ENCODE measurements at places on chromosomes 3 and 15.

- no peak for DNase-seq
Measured at GRCh38 chr15:74060251-74060650, 22.1 kb downstream of the GOLGA6A start.

GRCh38 chr15:92883876-92884435 lies 16.2 kb upstream of the CHD2 start:
- no peak for DNase-seq

- DNase-seq, result no peak
Measured at GRCh38 chr3:106160396-106160795, 291.6 kb upstream of the CBLB start.

GRCh38 chr3:158260392-158260791 lies 150.5 kb downstream of the RSRC1 start:
- no peak for DNase-seq

- no peak for DNase-seq
Measured at GRCh38 chr3:124526601-124527000, 203.7 kb upstream of the UMPS start.

GRCh38 chr15:54119051-54119450 lies 140.8 kb downstream of the UNC13C start:
- no peak for DNase-seq

GRCh38 chr3:52256622-52257021 lies 11.1 kb downstream of the PPM1M start:
- no peak for DNase-seq

DNA sequence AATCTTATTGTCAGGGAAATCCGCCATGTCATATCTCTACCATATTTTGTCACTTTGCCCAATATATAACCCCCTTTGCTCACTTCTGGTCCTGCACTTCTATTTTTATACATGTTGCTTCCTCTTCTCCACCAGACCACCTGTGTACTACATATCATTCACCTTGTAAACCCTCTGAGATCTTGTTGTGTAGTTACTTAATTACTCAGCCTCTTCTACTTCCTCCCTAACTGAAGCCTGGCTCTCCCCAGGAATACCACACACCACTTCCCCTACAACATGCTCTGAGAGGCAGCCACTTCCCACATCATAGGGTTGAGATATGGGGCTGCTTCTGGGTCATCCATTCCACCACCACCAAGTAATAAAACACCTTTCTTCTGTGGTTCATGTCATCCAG lies 10.0 kb downstream of the HEXA start:
- no peak for DNase-seq

- DNase-seq, result no peak
Measured at GRCh38 chr3:127339928-127340861, 52.3 kb upstream of the PRR20G start.

DNA sequence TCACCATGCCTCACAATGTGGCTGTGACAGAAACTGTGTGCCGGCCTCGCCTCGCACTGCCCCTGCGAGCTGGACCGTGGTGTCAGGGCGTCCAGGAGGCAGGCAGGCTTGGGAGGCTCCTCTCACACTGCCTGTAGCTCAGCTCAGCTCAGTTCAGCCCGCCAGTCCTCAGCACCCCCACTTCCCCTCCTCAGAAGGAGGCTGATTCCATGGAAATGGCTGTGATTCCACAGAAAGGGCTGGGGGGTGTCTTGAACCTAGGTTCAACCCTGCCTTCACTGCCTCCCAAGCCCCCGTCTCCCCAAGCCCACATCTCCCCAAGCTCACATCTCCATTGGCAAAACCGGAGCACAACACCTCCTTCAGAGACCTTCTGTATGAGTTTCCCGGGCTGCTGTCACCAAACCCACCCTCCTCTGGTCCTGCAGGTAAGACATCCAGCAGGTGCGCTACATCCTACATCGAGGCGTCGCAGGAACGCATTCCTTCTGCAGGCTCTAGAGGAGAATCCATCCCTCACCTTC lies 94.0 kb downstream of the OCA2 start:
- DNase-seq, result no peak

- no peak for DNase-seq
Measured at GRCh38 chr3:23183731-23184130, 19.4 kb upstream of the UBE2E2 start.

GRCh38 chr3:152376351-152377183 lies 107.8 kb downstream of the MBNL1 start:
- no peak for DNase-seq

- DNase-seq, result no peak
Measured at GRCh38 chr15:73370151-73370550, 1.4 kb upstream of the HCN4 start.

- DNase-seq, result no peak
Measured at GRCh38 chr15:68360721-68361120, 71.2 kb downstream of the ITGA11 start.

DNA sequence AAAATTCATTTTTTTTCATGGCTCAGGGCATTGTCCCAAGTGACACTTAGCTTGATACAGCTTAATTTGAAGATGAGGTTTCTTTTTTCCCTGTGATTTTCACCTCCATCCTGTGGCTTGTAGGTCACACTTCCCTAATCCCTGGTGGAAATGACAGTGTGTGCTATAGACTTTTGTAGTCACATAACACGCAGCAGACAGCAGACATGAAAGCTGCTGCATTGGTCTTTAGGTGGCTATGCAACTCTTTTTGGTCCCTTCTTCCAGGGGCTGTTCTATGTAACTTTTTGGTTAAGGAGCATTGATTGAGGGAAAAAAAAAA lies 38.8 kb downstream of the TRAK1 start:
- no peak for DNase-seq

- DNase-seq, result peak; percentile 65
Measured at GRCh38 chr15:55993804-55994560, 570 bp upstream of the NEDD4 start.

DNA sequence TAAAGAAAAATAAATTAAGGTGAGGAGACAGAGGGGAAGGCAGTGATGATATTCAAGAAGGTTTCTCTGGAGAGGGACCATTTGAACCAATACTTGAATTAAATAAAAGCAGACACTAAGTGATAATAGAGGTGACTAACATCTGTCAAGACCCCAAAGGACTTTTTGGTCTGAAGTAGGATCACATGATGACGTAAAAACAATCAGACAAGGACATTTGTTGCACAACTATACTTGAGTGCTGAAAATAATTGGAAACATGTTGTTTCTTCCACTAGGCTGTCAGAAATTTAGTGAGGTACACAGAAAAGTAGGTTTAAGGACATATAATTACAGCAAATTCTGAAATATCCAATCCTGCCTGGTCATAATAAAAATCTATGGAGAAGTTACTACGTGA lies 179.5 kb downstream of the WNT5A start:
- DNase-seq, result no peak

GRCh38 chr15:52651868-52652267 lies 27.3 kb downstream of the ATOSA start:
- peak; percentile 62 for DNase-seq

GRCh38 chr3:68148447-68148846 lies 494.0 kb upstream of the SUCLG2 start:
- DNase-seq, result no peak

GRCh38 chr3:12334786-12335185 lies 45.9 kb downstream of the PPARG start:
- DNase-seq, result no peak

- no peak for DNase-seq
Measured at GRCh38 chr15:56254265-56254664, 10.6 kb upstream of the RFX7 start.

DNA sequence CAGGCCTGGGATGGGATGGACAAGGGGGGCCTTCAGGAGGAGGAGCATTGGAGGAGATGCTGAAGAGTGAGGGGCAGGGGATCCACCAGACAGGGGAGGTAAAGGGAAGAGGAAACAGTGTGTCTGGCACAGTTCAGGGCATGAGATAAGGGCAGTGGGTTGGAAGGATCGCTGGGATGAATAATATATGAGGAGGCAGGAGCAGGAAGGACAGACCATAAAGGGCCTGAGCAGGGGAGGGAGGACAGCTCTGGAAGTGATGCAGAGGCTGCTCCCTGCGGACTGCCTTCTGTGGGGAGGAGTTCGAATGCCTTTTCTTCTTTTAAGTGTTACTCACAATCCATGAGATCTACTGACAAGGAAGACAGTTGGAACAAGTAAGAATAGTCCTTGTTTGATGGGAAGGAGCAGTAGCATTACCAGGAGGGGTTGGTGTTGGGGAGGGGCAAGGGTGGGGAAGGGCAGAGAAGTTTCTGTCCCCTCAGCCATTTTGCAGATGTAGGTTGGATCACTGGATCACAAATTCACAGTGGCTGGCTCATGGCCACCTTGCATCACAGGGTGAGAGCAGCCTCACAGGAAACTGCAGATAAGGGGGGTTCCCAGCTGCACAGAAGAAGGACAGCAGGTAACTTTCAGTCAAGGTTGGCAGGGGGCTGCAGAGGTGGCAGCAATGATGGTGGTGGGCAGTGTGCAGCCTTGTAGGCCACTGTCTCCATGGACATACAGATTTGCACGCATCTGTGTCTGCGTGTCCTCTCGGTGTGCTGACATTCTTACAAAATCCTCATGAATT lies 91.9 kb upstream of the SNRPN start:
- no peak for DNase-seq

GRCh38 chr3:139307601-139308555 lies 35.9 kb upstream of the MRPS22 start:
- no peak for DNase-seq

- DNase-seq, result no peak
Measured at GRCh38 chr3:141933421-141934300, 57.2 kb downstream of the ATP1B3 start.

GRCh38 chr3:64541803-64542202 lies 146.0 kb downstream of the ADAMTS9 start:
- no peak for DNase-seq

DNA sequence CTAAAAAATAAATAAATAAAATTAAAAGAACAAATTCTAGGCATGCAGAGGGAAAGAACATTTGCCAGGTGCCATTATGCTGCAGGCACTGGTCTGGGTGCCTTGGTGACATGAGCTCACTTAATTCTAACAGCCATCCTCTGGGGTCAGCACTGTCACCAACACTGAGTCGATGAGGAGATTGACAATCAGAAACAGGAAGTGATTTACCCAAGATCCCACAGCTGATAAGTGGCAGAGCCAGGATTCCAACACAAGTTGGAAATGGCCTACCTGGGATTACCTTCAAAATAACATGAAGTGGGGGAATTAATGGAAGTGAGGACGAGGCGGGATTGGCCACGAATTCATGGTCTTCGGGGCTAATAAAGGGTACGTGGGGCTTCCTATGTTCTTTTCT lies 3.6 kb downstream of the PLIN1 start:
- DNase-seq, result no peak

GRCh38 chr15:51053571-51053970 lies 41.1 kb downstream of the TNFAIP8L3 start:
- no peak for DNase-seq

GRCh38 chr15:67021455-67021854 lies 43.9 kb upstream of the SMAD3 start:
- no peak for DNase-seq

DNA sequence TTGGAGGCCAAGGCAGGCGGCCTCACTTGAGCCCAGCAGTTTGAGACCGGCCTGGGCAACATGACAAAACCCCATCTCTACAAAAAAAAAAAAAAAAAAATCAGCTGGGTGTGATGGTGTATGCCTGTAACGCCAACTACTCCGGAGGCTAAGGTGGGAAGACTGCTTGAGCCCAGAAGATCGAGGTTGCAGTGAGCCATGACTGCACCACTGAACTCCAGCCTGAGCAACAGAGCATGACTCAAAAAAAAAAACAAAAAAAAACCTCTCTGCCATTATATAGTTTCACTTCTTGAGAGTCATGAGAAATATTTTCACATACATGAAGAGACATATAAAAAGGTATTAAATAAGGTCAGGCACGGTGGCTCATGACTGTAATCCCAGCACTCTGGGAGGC lies 45.9 kb upstream of the CP start:
- no peak for DNase-seq

DNA sequence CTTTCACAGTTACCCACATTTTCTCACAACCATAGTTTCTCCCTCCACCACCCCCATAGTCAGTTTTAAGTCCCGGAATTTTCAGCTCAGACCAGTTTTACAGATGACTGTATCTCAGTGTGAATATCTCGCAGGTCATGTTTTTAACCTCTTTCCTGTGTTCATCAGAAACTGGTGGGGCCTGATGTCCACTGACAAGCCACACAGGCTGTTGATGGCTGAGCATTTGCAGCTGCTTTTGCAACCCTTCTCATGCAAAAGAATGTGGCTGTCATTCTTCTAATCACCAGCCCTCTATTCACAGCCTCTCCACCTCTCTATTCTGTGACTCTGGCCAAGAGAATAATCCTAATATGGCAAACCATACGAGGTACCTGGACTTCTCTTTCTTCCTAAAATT lies 8.5 kb downstream of the GYG1 start:
- DNase-seq, result no peak

Measured in amniotic stem cell (primary cell).